ENCODE measurements at places on chromosomes 7 and 10.

- DNase-seq = no peak
Measured at GRCh38 chr10:73911553-73912004, 647 bp downstream of the PLAU start.

- peak; percentile 54 for DNase-seq
Measured at GRCh38 chr10:118840071-118840775, 85.5 kb upstream of the CACUL1 start.

DNA sequence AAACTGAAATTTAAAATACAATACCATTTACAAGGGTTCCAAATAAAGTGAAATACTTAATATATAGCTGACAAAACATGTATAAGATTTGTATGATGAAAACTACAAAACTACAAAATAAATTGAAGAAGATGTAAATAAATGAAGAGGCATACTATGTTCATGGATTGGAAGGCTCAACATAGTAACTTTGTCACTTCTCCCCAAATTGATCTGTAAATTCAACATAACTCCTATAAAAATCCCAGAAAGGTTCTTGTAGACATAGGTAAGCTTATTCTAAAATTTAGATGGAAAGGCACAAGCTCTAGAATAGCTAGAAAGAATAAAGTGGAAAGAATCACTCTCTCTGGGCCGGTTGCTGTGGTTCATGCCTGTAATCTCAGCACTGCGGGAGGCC, 24.2 kb upstream of the NFKB2 start:
- no peak for DNase-seq

DNA sequence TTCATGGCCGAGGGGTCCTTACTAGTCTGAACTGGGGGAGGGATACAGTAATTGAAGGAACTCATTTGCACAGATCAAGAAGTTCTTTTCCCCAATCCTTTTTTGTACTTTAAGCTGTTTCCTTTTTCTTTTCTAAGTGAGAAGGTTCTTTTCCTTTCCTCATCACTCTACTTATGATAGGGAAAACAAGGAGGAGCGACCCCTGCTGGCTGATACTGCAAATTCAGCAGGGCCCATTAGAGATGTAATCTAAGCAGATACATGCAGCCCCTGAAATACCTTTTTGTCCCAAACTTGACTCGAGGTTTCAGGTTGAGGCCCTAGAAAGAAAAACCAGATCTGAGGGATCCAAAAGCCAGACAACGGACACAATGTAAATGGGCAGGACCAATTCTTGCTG, 305.5 kb downstream of the DNAJB9 start:
- DNase-seq = no peak

GRCh38 chr7:99102809-99103690, 40.9 kb downstream of the SMURF1 start:
- DNase-seq = peak; percentile 20
